ENCODE measurements at places on chromosomes 12 and 14.

DNA sequence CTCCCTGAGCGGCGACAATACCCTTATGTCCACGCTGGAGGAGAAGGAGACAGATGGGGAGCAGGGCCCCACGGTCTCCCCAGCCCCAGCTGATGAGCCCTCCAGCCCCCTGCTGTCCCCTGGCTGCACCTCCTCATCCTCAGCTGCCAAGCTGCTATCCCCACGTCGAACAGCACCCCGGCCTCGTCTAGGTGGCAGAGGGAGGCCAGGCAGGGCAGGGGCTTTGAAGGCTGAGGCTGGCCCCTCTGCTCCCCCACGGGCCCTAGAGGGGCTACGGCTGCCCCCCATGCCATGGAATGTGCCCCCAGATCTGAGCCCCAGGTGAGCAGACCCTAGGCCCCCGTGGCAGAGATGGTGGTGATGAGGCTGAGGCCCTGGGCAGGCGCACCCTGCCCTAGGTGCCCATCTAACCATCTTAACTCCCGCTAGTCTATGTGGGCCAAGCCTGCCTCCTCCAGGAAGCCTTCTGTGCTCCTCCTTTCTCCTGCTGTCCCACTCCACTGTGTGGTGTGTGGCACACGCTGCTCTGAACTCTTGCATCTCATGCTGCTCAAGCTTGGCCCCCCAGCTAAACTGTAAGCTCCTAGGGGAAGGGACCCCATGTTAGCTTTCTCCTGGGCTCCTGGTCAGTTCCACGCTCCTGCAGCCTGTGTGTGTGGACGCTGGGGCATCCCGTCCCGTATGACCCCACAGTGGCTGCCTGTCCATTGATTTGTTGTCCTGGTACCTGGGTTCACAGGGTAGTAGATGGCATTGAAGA, 12.1 kb downstream of the MCRS1 start:
- DNase-seq, result no peak

DNA sequence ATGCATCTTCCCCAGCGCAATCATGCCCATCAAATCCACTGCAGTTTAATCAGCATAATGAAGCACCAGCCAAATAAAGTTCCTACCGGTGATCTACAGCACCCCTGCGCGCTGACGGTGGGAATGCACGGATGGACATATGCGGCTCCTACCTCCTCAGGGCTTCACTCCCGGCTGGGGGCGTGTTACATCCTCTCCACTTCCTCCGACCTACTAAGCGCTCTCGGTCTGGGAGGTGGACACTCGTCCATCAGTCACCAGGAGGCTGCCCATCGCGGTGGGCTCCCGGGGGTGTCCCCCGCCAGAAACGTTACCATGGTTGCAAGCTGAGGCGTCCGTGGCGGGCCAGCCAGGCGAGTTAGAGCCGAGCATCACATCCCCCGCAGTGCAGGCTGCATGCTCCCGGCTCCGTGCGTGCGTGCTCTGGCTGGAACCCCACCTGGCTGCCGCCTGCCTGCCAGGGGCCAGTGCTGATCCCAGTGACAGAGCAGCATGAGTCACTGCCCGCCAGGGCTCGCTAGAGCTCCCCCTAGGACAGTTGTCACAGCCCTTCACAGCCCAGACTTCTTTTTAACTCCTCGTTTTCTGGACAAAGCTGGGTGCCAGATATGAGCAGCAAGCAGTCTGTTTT, 73.0 kb downstream of the CIT start:
- DNase-seq, result peak; percentile 78

GRCh38 chr12:60120199-60120598, 524.4 kb downstream of the SLC16A7 start:
- no peak for DNase-seq

DNA sequence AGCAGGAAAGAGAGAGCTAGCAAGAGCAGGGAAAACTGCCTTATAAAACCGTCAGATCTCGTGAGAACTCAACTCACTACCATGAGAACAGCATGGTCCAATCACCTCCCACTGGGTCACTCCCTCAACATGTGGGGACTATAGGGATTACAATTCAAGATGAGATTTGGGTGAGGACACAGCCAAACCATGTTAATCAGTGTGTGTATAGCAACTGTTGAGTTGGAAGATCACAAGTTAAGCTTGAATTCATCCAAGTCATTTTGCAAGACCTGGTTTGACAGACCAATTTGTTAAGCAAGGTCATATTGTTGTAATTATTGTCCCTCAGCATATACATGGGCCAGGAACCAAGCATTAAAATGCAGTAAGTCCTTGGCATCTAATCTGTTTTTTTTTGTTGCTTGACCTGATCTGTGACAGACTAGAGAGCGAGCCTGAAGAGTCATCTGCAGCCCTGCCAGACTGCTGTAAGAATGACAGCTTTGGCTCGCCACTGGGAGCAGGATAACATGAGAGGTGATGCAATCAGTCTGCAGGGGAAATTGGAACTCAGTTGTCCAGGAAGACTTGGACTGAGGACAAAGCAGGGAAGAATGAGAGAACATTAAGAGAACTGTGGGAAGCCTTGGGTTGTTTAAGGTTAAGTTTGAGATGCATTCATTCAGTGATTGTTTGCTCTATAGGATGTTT, 297.6 kb upstream of the SEL1L start:
- DNase-seq, result no peak

- no peak for DNase-seq
Observed at GRCh38 chr12:27817766-27818165, 37.7 kb upstream of the MANSC4 start.

DNA sequence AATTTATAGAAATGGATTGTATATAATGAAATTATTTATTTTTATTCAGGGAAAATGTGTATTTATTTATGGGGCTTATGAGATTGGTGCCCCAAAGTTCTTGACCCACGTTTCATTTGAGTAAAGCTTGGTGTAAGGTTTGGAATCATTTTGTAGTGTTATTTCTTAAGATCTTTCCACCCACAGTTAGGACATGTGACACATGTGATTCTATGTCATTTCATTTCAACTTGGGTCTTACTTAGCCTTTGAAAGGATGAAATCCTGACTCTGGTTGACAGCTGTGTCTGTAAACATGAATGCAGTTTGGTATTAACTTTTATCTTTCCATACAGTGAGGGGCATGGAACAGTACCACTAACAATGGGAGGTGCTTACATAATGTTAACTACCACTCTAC, 51.7 kb downstream of the FLRT2 start:
- no peak for DNase-seq

GRCh38 chr14:75847584-75847983, 134.2 kb downstream of the TGFB3 start:
- DNase-seq, result no peak

DNA sequence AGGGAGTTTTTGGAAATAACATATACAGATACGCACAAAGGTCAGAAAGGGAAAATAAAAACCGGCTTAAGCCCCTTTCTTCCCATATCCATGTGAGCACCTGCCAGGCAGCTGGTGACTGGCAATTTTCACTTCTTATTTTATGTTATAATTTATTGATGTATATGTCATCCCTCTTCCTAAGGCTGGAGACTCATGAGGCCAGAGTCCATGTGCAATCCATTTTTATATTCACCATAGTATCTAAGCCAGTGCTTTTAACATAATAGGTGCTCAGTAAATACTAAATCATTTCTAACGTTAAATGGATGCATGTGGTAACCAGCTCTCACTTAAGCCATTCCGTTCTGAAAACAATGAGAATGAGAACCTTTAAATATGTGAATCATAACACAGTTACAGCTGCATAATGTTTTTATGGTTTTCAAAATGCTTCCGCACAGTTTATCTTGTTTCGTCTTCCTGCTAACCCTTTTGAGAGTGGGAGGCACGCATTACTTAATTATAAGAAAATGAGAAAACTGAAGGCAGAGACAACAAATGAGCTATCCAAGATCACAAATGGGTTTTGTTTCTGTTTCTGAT, 178.3 kb downstream of the CACNA1C start:
- no peak for DNase-seq

DNA sequence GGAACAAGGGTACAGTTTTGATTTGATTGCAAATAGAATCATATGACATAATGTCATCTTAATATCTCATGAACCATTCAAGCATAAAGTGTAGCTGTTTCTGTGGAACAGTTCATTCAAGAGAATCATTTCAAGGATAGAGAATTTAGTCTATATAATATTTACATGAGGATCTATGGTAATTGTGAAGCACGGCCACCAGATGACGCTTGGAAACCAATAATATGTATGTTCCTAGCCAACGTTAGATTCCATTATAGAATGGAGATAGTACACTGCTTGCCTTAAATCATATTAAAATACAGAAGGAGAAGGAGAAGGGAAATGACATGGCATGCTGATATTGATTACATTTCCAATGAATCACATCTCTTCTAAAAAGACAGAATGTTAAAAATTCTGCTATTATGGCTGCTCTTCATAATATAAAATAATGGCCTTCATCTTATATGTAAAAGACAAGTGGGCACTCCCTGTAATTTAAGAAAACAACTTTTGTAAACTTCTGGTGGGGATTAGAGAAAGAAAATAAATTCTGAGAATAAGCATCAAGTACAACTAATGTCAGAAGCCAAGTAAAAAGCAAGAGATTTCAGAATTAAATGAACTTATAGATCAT, 351.0 kb downstream of the NAV3 start:
- peak; percentile 56 for DNase-seq

DNA sequence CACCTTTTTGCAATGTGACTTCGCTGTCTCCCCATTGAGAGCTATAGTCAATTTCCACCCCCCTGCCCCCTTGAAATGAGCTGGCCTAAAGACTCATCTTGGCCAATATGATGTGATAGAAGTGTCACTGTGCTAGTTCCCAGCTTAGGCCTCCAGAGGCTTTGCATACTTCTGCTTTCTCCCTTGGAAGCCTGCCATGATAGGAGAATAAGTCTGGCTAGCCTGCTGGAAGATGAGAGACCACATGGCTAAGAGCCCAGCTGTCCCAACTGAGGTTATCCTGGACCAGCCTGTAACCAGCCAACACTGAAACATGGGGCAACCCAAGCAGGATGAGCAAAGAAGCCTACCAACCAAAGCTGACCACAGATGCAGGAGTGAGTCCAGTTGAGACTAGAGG, 196.9 kb downstream of the GRIN2B start:
- DNase-seq, result no peak

GRCh38 chr14:31944256-31945073, 132.6 kb upstream of the ARHGAP5 start:
- no peak for DNase-seq

- no peak for DNase-seq
Observed at GRCh38 chr14:58460772-58461171, 33.3 kb downstream of the KIAA0586 start.
